Astrocyte (in vitro differentiated cells and primary cell): ENCODE measurements at places on chromosomes 1 and 21. TPM values are rescaled to one million over a fixed set of nuclear protein-coding genes. Genes with fewer than 3 reads are reported as not detected.

Gene GCSAML
- total RNA-seq = 0.14 TPM in 1 of 2 replicates, not detected in the other

DNA sequence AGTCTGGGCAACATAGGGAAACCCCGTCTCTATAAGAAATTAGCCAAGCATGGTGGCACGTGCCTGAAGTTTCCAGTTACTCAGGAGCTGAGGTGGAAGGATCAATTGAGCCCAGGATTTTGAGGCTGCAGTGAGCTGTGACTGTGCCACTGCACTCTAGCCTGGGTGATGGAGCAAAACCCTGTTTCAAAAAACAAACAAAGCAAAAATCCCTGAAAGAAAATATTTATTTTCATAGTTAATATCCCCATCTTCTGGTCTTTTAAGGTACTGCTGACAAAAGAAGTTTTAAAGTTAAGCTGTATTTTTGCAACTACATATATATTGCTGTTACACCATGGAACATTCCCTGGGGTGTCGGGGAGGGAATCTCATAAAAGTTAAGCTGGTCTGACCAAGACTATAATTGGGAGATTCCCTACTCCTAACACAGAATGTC lies 26.0 kb downstream of the VAMP4 start:
- no peak for DNase-seq

DNA sequence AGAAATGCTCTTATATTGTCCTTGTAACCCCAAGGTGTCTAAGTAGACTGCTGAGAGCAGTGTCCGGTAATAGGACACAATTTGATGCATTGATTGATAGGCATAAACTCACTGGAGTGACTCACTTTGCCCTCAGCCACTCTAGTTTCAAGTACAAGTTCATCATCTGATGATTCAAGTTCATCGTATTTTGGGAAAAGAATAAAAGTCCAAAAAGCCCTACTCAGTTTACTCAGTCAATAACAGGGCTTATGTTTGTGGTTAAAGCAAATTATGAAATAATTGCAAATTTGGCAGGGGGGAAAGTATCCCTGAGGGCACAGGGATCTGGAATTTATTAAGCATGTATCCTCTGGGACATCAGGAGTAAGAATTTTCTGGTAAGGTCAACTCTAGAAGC lies 7.6 kb upstream of the ATF3 start:
- DNase-seq = no peak

- DNase-seq = peak; percentile 47
Measured at GRCh38 chr21:26070822-26071425, 99.6 kb downstream of the APP start.

- DNase-seq = peak; percentile 94
Measured at GRCh38 chr1:21334214-21335087, 44.2 kb upstream of the ECE1 start.

Gene ADORA3
- total RNA-seq = not detected in 2 replicates

Gene VPS72
- 59.0 and 62.2 TPM in 2 replicates for total RNA-seq

Gene OR2T11
- total RNA-seq = not detected in 2 replicates

Gene HES5
- 0.22 TPM in 1 of 2 replicates, not detected in the other for total RNA-seq

Gene FAM110D
- total RNA-seq = 0.70 and 0.77 TPM in 2 replicates

DNA sequence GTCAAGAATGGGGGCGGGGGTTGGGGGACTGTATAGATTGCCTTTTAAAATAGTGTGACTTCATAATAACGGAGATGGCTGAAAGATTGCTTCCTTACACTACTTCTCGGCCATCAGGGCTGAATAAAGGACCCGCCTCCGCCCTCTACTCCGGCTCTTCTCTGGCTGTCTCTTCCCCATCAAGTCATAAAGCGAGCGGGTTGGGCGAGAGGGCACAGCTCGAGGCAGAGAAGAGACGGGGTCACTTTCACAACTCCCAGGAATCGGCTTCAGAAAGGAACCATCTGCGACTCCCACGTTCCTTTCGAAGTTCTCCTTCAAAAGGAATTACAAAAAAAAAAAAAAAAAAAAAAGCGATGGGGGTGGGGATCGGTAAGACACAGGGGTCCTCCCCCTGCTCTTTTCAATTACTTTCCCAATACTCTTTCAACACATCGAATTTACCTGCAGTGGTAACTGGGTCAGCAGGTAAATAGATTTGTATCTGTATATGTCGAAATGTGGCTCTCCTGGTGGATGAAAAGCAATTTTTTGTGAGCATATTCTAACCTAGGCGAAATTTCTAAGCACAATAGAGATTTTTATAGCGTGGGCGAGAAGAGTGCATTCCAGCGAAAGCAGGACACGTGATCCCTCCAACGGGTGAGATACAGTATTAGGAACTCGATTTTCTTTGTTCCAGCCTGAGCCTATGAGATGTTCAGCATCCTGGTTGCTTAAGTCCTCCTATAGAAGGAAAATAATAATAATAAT lies 2.0 kb downstream of the LRRC7 start:
- DNase-seq = peak; percentile 29

- DNase-seq = no peak
Measured at GRCh38 chr1:33275706-33276572, 19.6 kb downstream of the ZNF362 start.

- peak; percentile 59 for DNase-seq
Measured at GRCh38 chr1:70090875-70091274, 114.5 kb downstream of the LRRC40 start.
